ENCODE measurements at places on chromosomes 12 and 14. TPM values are rescaled to one million over a fixed set of nuclear protein-coding genes. Genes with fewer than 3 reads are reported as not detected.

RTN1 gene
- 870 TPM for total RNA-seq

MYO1A gene
- total RNA-seq, result not detected

MDGA2 gene
- total RNA-seq, result 61.9 TPM

TAS2R50 gene
- total RNA-seq, result 12.6 TPM

GPD1 gene
- total RNA-seq, result 14.2 TPM

PDZRN4 gene
- total RNA-seq, result 48.7 TPM

CDCA4 gene
- total RNA-seq, result 11.1 TPM

NEUROD4 gene
- total RNA-seq, result 3.9 TPM

SLC11A2 gene
- 96.7 TPM for total RNA-seq

WIF1 gene
- 4.1 TPM for total RNA-seq

GRCh38 chr14:65187421-65188049, 85.2 kb upstream of the MAX start:
- no peak for DNase-seq

DNA sequence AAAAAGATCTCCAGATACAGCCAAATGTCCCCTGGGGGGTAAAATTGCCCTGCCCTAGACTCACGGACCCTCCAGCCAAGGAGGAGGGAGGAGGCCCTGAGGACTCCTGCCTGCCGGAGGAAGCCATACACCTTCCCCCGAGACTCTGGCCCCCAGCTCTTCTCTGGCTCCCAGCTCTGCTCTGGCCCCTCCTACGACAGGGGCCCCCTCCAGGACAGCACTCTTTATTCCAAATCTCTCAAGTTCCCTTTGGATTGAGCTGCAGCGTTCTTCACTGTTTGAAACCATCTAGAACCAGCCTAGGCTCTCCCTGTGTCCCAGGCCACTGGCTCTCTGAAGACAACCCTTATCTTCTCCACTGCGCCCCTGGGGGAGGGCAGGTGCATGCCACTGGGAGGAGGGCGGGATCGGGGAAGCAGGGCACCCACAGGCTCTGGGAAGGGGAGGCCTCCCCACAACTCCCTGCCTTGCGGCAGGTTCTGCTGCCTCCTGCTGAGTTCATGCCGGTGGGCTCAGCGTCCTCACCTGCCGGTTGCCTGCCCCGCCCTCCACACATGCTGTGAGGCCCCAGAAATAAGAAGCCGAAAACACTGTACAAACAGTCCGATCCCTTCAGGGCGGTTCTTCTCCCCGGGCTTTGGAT, 112.7 kb downstream of the DICER1 start:
- no peak for DNase-seq

GRCh38 chr12:120532701-120533238, 1.4 kb upstream of the RNF10 start:
- no peak for DNase-seq

DNA sequence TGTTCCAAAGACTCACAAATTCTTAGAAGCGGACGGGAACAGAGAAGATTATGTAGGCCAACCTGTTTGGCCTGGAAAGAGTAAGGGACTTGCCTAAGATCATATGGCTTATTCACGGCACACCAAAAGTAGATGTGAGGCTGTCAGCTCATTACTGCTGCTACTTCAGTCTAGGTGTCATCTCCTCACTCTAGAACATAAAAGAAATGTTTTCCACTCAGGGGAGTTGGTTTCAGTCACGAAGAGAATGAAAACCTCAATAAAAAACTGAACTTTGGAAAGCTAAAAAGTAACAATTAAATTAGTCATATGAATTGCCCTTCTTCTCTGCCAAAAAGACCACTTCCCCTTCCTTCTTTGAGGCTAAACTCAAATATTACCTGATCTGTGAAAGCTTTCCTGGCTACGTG, 658 bp upstream of the CEP128 start:
- DNase-seq, result no peak

GRCh38 chr14:32648434-32648833, 290.2 kb upstream of the NPAS3 start:
- DNase-seq, result no peak

GRCh38 chr12:69348162-69348938, at the start of gene LYZ:
TSS of gene LYZ (plus strand) at chr12:69348381. CDS start at chr12:69348409, 28 bp downstream.
- no peak for DNase-seq

GRCh38 chr12:89138048-89138852, 214.1 kb downstream of the DUSP6 start:
- no peak for DNase-seq

- no peak for DNase-seq
Measured at GRCh38 chr14:62162998-62163589, 400.9 kb downstream of the SNAPC1 start.

DNA sequence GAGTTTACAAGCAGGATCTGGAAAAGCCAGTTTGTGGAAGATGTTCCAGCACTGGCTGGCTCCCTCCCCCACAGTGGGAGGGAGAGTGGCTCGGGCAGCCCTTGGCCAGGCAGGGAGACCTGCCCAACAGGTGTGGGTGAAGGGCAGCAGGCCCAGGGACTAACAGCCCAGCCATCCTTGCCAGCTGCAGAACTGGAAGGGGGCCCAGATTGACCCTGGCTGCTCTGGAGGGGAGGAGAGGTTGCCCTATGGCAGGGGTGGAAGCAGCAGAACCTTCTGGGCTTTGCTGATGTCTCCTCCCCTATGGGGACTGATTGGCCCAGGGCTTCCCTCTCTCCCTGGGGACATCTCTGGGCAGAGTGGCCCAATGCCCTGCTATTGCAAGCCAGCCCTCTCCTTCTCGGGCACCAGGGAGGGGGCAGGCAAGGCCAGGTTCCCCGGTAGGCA, 20.5 kb downstream of the IRF2BPL start:
- no peak for DNase-seq

DNA sequence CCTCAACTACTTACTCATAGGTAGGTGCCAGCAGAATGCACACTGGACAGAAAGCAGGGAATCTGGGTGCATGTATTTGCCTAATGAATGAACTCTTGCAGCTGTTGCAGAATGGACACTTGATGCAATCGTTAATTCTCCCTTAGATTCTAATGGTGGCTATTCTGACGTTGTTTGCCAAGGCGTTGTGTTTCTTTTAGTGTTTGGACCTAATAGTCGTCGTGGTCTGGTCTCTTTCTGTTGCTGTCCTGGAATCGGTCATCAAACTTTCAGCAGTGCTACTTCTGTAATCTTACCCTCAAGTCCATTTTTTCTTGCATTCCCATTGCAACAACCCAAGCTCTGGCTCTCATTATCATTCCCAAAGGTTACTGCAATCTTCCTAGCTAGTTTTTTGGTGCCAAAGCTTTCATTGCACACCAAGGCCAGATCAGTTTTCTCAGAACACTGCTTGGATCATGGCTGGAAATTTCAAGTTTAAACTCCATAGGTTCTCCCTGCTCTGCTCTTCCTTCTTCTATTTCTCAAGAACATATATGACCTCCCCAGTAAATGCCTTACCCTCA, 31.3 kb downstream of the BMP4 start:
- DNase-seq, result no peak

DNA sequence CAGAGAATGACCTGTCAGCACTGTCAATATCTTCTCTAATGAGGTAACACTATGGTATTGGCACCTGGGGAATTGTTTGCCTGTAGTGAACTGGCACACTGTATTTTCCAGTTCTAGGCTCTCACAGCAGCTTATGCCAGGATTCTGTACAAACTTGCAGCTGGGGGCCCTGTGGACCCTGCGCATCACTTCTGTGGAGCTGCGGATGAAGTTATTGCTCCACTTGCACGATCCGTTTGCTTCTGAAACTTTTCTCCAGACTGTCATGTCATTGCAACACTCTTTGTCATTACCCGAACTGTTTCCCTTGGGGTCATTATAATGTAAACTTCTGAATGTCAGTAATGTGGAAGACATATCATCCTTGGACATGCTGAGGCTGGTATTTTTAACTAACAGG, 3.9 kb downstream of the RNASE11 start:
- DNase-seq, result no peak

DNA sequence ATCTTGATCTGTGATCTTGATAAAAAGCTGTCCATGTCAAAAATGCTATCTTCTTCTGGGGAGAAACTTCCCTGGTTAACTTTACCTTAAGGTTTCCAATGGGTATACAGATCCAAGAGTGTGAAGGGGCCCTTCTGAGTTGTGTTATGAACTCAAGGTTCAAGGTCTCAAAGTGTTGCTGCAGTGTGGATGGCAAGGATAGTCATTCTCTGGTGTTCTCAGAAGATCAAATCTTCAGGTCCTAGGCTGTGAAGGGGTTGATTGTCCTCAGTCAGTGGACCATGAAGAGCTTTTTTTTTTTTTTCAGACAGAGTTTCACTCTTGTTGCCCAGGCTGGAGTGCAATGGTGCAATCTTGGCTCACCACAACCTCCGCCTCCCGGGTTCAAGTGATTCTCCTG, 114.4 kb downstream of the SPTSSA start:
- DNase-seq, result no peak

GRCh38 chr14:24171422-24172260, at the start of gene REC8:
TSS of gene REC8 (plus strand) at chr14:24172080. CDS start at chr14:24172553, 473 bp downstream.
- peak; percentile 85 for DNase-seq

DNA sequence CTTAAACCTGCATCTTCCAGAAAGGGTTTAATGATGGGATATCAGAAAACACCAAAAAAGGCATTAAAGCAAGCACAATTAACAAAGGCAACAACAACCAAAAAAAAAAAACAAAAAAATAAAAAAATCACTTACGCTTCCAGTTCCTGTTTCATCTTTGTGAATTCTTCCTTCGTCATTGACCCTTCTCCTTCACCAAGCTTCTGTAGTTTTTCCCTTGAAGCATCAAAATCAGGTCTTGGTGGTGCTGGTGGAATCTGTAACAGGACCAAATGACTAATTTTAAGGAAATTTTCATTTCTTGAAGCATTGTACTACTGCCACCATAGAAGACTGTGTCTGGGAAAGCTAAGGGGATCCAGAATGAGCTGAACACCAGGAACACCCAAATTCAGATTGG, 24.5 kb downstream of the SNX6 start:
- no peak for DNase-seq

DNA sequence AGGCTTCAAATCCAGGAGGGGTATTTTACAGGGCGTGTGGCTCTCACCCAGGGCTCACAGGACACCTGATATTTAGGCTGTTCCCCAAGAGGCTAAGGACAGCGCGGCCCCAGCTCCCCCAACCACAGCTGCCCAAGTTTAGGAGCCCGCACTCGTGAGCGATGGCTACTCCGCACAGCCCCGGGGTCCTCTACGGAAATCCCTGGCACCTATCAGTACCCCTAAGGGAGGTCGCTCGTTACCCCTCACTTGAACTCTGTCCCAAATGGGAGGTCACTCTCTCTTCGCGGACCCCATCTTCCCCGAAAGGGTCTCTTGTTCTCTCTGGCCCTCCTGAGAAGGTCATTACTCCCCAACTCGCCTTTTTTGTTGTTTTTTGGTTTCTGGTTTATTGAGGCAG, 708 bp upstream of the P2RX4 start:
- no peak for DNase-seq

GRCh38 chr12:55797068-55797467, 20.5 kb downstream of the SARNP start:
- no peak for DNase-seq

- DNase-seq, result no peak
Measured at GRCh38 chr14:32430326-32430725, 101.2 kb downstream of the AKAP6 start.

GRCh38 chr12:59282999-59283398, 312.8 kb upstream of the SLC16A7 start:
- DNase-seq, result no peak

DNA sequence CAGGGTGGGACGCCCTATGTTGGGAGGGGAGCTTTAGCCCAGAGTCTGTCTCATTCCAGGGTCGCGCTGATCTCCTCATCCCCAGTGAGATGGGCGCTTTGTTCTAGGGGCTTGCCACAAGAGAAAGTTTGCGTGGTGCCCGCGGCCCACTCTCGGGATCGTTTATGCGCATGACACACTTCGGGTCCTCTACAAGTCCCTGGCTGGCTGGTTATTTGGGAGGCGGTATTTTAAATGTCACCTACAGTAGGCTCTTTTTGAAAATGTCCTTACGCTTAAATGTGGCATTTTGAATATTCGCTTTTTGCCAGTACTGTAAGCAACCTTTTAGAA, 541 bp downstream of the GOLT1B start:
- peak; percentile 12 for DNase-seq

DNA sequence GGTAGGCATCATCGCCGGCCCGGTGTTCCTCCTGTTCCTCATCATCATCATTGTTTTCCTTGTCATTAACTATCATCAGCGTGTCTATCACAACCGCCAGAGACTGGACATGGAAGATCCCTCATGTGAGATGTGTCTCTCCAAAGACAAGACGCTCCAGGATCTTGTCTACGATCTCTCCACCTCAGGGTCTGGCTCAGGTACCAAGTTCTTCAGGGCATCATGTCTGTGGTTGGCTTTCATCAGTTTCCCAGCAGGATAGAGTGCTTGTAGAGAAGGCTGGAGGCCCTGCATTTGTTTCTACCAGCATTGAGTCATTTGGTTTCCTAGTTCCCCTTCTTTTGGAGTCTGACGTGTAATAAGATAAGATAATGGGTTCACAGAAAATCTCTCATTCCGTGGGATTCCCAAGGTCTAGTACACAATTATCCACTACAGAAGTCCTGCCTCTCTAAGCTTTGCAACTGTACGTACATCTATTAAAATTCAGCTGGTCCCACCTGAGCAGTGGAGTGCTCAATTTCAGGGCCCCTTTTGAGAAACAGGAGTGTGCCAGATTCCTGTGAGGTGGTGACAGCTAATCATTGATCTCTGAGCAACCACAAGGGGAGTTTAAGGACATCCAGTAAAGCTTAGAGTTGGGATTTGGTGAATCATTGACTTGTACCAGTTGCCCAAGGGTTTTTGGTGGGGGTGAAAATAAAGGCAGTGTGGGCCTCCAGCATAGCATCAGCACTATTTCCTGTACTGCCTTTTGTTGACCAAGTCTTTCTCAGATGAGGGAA, 25.1 kb downstream of the ACVR1B start:
- no peak for DNase-seq

DNA sequence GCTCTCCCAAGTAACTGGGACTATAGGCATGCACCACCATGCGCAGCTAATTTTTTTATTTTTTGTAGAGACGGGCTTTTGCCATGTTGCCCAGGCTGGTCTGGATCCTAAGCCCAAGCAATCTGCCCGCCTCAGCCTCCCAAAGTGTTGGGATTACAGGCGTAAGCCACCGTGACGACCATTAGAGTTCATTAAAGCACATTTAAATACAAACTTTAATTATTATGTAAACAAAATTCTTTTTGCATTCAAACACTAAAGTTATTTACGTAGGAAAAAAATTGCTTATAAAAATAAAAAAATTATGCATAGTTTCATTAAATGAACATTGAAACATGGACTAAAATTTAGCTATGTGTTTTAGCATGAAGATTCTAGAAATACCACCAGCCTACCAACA, 7.2 kb downstream of the RPAP3 start:
- DNase-seq, result no peak

- no peak for DNase-seq
Measured at GRCh38 chr12:17949558-17950141, 140.3 kb downstream of the RERGL start.

DNA sequence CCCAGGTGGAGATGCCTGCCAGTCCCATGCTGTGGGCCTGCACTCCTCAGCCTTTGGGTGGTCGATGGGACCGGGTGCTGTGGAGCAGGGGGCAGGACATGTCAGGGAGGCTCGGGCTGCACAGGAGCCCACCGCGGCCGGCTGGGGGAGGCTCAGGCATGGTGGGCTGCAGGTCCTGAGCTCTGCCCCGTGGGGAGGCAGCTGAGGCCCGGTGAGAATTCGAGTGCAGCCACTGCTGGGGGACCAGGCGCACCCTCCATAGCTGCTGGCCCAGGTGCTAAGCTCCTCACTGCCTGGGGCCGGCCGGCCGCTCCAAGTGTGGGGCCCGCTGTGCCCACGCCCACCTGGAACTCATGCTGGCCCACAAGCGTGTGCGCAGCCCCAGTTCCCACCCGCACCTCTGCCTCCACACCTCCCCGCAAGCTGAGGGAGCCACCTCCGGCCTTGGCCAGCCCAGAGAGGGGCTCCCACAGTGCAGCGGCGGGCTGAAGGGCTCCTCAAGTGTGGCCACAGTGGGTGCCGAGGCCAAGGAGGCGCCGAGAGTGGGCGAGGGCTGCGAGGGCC, 49.6 kb downstream of the DACT1 start:
- no peak for DNase-seq

Data from occipital lobe (tissue), 3 donors.